ENCODE measurements at places on chromosomes 2 and 18. TPM values are rescaled to one million over a fixed set of nuclear protein-coding genes. Genes with fewer than 3 reads are reported as not detected.

DNA sequence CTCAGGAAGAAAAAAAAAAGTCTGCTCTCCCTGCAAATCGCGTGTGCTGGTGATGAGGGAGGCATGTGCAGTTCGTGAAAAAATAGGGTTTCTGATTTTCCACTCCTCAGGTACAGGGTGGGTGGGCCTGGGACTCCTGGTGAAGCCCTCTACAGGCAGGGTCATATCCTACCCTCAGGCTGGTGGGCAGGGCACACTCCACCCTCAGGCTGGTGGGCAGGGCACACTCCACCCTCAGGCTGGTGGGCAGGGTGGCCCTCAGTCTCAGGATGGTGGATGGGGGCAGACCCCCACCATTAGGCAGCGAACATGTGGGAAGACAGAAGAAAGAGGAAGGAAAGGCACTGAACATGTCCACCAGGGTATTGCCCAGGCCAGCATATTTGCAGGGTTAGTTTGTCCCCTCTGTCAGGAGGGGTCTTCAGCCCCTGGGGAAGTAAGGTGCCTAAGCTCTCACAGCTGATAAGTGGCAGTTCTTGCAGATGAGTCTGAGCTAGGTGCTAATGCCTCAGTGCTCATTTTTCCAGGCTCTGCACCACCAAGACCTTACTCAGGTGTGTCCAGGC, 95.2 kb upstream of the RAB6C start:
- H3K36me3 ChIP-seq: no peaks in the 10 kb centered on the region
- H3K27me3 ChIP-seq: no peaks in the 10 kb centered on the region
- H3K4me1 ChIP-seq: no peaks in the 10 kb centered on the region
- DNase-seq: no peak

GRCh38 chr2:143163499-143163898, 34.3 kb downstream of the ARHGAP15 start:
- no peaks in the 10 kb centered on the region for H3K27me3 ChIP-seq
- no peaks in the 10 kb centered on the region for H3K4me1 ChIP-seq
- no peaks in the 10 kb centered on the region for H3K36me3 ChIP-seq
- DNase-seq: no peak
- no peak overlapping the region for H3K27ac ChIP-seq

Gene SCYGR4
- total RNA-seq: not detected

Gene RGPD3
- total RNA-seq: 0.19 TPM

Gene EMILIN1
- total RNA-seq: 75.2 TPM

Gene DSEL
- 6.4 TPM for total RNA-seq

DNA sequence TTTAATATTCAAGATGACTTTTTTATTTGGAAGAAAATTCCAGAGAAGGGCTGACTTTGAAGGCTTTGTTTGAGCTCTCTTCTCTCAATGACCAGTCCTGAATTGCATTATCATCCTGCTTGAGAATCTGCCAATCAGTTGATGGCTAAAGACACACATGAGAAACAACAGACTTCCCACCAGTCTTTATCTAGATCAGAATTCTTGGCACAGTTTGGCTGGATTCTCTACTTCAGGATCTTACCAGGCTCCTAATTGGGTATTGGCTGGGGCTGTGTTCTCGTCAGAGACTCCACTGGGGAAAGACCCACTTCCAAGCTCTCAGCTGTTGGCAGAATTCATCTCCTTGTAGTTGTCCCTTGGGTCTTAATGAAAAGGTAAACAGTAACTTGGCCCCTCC, 86.0 kb downstream of the WDSUB1 start:
- H3K4me1 ChIP-seq: no peaks in the 10 kb centered on the region
- no peak overlapping the region for H3K4me3 ChIP-seq
- no peaks in the 10 kb centered on the region for H3K27me3 ChIP-seq
- no peak overlapping the region for H3K27ac ChIP-seq
- DNase-seq: no peak

Gene MYOM1
- 6.8 TPM for total RNA-seq

DNA sequence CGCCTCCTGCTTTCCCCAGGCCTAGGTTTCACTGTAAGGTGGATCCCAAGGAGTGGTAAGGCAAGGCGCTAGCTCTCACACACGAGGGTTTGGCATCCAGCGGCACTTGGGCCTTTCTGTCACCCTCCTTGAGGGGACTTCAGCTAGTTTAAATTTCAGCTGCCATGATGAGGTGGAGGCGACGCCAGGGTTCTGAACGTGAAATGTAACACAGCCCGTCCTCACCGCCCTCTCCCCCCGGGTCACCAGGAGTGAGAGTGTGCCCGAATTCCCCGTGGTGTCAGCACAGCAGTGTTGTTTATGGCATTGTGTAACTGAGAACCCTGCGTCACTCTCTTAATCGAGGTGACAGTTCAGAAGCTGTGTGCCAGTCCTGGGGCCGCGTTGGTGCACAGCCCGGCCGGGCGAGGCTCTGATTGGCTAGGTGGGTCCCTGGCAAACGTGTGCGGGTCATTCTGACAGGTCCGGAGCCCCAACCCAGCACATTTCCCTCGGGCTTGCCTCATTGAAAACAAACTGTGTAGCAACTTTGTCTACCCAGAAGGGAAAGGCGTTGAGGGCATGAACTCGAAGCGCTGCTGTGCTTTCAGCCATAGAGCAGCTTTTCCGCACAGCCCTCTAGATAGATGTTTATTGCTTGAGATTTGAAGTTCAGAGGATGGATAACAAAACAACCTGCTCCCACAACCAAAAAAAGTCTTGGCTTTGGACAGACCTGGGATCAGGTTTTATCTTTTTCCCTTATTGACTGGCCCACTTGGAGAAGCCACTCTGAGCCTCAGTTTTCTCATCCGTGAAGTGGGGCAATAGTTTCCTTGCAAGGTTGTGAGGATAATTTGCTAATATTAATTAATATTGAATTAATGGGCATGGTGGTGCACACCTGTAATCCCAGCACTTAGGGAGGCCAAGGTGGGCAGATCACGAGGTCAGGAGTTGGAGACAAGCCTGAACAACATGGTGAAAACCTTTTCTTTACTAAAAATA, 4.9 kb downstream of the CIDEA start:
- peaks cover 9% of the 10 kb centered on the region for H3K27me3 ChIP-seq
- peak; percentile 79 for DNase-seq
- H3K4me3 ChIP-seq: no peak overlapping the region
- H3K36me3 ChIP-seq: no peaks in the 10 kb centered on the region
- H3K4me1 ChIP-seq: no peaks in the 10 kb centered on the region

GRCh38 chr2:27708666-27709065, 45.0 kb downstream of the SLC4A1AP start:
- H3K4me1 ChIP-seq: no peaks in the 10 kb centered on the region
- H3K27ac ChIP-seq: no peak overlapping the region
- no peak overlapping the region for H3K4me3 ChIP-seq
- H3K36me3 ChIP-seq: no peaks in the 10 kb centered on the region
- no peak for DNase-seq

Gene ANKMY1
- 22.1 TPM for total RNA-seq

DNA sequence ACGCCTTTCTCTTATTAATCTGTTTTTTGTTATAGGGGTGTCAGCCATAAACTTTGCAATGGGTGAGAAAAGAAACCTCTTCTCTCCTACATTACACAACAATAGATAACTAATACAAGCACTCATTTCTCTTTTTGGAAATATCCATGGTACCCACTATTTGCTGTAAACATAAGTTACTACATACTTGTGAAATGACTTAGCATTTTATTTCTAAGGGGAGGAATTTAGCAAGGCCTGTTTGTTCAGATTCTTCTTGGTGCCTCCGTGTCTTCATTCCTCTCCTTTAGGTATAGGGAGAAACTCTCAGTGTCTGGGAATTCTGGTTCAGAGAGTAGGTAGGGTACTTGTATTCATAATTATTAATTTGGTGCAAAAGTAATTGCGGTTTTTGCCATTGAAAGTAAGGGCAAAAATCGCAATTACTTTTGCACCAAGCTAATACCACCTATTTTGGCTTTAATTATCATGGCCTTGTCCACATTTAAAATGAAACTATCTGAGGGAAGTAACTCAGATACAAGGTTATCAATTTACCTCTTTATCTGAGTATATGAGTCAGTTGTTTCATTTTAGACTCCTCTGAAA, 134.8 kb downstream of the MREG start:
- DNase-seq: no peak
- no peak overlapping the region for H3K4me3 ChIP-seq
- H3K4me1 ChIP-seq: no peaks in the 10 kb centered on the region
- H3K27me3 ChIP-seq: no peaks in the 10 kb centered on the region

GRCh38 chr2:11876436-11876835, 130.0 kb downstream of the LPIN1 start:
- no peaks in the 10 kb centered on the region for H3K36me3 ChIP-seq
- DNase-seq: no peak
- H3K4me3 ChIP-seq: no peak overlapping the region
- no peaks in the 10 kb centered on the region for H3K4me1 ChIP-seq
- no peak overlapping the region for H3K27ac ChIP-seq
- H3K27me3 ChIP-seq: no peaks in the 10 kb centered on the region

- H3K27me3 ChIP-seq: peaks cover 5% of the 10 kb centered on the region
- H3K4me3 ChIP-seq: no peak overlapping the region
- no peak overlapping the region for H3K27ac ChIP-seq
- DNase-seq: no peak
- peaks cover 3% of the 10 kb centered on the region for H3K4me1 ChIP-seq
Observed at GRCh38 chr2:232521098-232521497, 910 bp downstream of the PRSS56 start.

DNA sequence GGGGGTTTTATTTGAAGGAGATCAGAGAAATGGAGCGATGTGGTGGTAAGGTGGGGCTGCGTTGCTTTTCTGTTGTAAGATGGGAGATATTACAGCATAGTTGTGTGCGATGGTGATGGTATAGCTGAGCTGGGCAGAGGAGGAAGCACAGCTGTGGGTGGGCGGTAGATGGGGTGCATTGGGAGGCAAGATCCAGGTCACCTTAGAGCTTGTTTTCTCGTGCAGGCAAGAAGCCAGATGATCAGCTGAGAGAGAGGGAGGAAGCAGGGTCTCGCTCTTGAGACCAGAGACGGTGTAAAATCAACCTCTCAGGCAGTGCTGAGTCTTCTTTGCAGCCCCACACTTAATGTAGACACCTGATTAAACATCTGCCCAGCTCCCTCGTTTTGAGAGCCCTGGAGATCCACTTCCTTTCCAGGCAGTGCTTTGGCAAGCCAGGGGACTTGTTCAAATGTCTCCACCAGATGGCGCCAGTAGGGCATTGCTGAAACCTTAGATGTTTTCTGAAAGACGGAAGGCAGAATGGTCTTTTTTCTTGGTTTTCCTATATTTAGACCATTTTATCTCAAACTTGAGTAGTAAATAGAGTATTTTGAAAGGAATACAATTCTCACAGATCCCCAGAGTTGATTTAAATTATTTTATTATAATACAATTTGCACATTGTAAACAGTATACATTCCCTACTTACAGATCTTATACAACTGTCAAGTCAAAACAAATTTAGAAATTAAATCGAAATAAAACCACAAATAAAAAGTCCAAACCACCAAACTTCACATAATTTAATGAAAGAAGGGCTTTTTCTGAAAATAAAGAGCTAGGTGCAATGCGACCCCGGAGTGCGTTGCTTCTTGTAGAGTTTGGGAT, 21.1 kb upstream of the LYPD6B start:
- peaks cover 7% of the 10 kb centered on the region for H3K4me1 ChIP-seq
- H3K27ac ChIP-seq: no peak overlapping the region
- H3K36me3 ChIP-seq: no peaks in the 10 kb centered on the region

DNA sequence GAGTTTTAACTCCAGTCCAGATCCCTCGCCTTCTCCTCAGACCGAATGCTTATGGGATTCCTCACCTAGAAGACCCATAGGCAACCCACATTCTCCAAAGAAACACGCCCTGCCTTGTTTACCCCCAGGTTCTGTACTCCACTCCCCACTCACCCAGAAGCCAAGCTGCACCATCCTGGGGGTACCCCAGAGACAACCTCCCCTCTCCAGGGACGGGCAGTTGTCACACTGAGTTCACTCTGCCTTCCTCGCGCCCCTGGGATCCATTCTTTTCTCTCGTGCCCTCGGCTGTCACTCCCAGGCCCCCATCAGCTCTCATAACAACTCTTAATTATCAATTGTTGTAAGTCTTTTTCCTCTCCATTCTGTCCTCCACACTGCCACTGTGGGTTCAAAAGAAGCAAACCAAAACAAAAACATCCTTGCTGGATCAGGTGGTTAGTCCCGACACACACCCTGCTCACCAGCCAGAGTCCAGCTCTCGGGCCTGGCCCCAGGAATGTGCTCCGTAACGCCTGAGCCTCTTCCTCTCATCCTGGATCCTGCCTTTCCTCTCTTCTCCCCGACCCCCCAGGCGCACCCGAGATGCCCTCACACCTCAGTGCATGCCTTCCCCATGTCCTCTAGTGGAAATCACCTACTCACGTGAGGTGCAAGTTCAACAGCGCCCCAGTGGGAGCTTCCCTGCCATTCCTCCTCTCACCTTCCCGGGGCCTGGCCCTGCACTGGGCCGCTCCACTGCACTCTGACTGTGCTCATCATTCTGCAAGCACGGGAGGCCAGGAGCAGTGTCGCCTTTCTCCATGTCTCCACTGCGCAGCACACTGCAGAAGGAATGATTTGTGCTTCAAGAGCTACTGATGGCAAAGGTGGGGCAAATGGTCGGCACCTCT, 20.7 kb downstream of the COX7A2L start:
- H3K27ac ChIP-seq: no peak overlapping the region
- no peak overlapping the region for H3K4me3 ChIP-seq
- DNase-seq: no peak
- no peaks in the 10 kb centered on the region for H3K27me3 ChIP-seq

- H3K27ac ChIP-seq: no peak overlapping the region
- no peak overlapping the region for H3K4me3 ChIP-seq
- no peaks in the 10 kb centered on the region for H3K27me3 ChIP-seq
- no peak for DNase-seq
- no peaks in the 10 kb centered on the region for H3K36me3 ChIP-seq
Observed at GRCh38 chr2:173286153-173286809, 68.4 kb upstream of the CDCA7 start.

Gene SH2D6
- total RNA-seq: 0.98 TPM

- H3K4me1 ChIP-seq: no peaks in the 10 kb centered on the region
- no peak overlapping the region for H3K4me3 ChIP-seq
- no peaks in the 10 kb centered on the region for H3K36me3 ChIP-seq
- no peak for DNase-seq
- no peaks in the 10 kb centered on the region for H3K27me3 ChIP-seq
Observed at GRCh38 chr2:205857520-205858237, 175.4 kb downstream of the NRP2 start.

Gene LRRC30
- total RNA-seq: not detected

GRCh38 chr2:32696439-32696838, 68.6 kb downstream of the TTC27 start:
- no peaks in the 10 kb centered on the region for H3K36me3 ChIP-seq
- no peak for DNase-seq
- no peaks in the 10 kb centered on the region for H3K4me1 ChIP-seq
- H3K27ac ChIP-seq: no peak overlapping the region

Gene NETO1
- total RNA-seq: 1.6 TPM

- H3K36me3 ChIP-seq: peaks cover 2% of the 10 kb centered on the region
- H3K4me1 ChIP-seq: no peaks in the 10 kb centered on the region
Observed at GRCh38 chr2:24329700-24330099, 30.6 kb downstream of the ITSN2 start.

GRCh38 chr2:18585526-18585925, 3.8 kb downstream of the NT5C1B start:
- H3K27me3 ChIP-seq: no peaks in the 10 kb centered on the region
- no peak for DNase-seq
- H3K27ac ChIP-seq: no peak overlapping the region
- no peaks in the 10 kb centered on the region for H3K4me1 ChIP-seq
- H3K36me3 ChIP-seq: no peaks in the 10 kb centered on the region

Data from kidney (tissue), 22 donors.